NCI-H524 (cell line): ENCODE measurements at places on chromosomes 12 and 14.
A peak's percentile ranks its signal among the peaks of the same experiment; 100 is the strongest.

DNA sequence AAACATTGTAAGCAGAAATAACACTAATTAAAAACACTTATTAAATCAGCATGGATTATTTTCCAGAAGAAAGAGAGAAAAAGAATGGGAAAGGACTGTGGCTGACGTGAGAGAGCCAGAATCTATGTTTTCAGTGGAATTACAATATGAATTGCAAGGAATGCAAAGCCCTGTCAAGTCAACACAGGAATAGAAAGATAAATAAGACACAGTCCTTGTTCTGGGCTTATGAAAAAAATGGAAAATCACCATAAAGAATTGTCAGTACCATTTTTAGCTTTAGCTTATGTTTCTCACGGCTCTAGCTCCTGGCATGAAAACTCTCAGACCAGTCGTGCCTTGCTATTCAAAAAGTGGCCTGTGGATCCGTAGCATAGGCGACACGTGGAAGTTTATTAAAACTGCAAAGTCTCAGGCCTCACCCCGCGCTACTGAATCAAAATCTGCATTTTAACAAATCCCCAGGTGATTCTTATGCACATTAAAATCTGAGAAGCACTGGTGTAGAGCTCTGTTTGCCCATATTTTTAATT lies 549.1 kb downstream of the RPS29 start:
- no peak for DNase-seq

- DNase-seq: peak; percentile 64
These were observed 518.7 kb downstream of the TMEM121 start for GRCh38 chr14:106044949-106045596.

GRCh38 chr12:69929125-69929524 lies 104.1 kb downstream of the MYRFL start:
- DNase-seq: no peak

DNA sequence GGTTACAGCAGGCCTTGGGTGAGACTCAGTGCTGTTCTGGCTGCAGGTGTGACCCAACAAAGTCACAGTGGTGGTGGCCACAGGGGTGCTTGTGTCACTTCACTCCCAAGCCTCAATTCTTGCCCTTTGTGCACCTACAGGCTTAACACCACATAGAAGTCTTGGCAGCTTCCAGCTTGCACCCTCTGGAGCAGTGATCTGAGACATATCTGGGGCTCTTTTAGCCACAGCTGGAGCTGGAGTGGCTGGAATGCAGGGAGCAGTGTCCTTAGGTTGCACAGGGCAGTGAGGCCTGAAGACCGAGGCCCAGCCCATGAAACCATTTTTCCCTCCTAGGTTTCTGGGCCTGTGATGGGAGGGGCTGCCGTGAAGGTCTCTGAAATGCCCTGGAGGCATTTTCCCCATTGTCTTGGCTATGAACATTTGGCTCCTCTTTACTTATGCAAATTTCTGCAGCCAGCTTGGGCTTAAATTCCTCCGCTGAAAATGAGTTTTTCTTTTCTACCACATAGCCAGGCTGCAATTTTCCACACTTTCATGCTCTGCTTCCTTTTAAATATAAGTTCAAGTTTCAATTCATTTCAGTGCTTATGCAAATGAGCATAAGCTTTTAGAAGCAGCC lies 37.7 kb downstream of the ADAM21 start:
- DNase-seq: no peak

DNA sequence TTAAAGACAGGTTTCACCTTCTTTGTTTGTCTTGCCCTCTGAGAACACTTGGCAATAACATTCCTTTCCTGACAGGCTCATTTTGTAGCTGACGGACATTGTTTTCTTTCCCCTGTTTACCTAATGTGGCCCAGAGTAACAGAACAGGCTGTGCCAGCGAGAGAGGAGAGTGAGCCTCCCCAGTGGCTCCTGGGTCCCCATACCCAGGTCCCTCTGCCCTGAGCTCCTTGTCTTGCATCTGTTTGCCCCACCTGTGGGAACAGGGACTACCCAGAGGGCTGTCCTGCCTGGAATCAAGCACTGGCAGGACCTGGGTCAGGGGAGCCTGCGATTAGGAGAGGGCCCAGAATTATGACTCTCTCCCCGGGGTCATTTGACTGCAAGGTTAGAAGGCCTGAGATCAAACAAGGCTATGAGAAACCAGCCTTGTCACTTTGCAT lies 222.9 kb downstream of the ZFP36L1 start:
- DNase-seq: no peak

- no peak for DNase-seq
These were observed 26.3 kb downstream of the PAPLN start for GRCh38 chr14:73263606-73264005.

DNA sequence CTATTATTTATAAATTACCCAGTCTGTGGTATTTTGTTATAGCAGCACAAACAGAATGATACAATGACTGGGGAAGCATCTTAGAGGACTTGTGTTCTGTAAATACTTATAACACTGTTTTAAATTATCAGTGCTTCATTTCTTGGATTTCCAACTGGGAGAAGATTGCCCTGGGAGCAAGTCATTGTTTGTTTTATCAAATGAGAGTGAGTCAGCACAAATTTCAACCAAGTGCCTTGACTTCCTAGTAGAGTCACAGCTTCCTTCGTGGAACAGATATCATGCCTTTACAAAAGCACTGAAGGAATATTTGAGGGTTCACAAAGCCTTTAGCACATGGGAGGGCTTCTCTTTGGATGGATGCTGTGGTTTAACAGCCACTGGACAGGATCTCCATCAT lies 234.1 kb downstream of the KTN1 start:
- no peak for DNase-seq

- no peak for DNase-seq
These were observed 63.6 kb downstream of the STXBP6 start for GRCh38 chr14:24986206-24986893.

DNA sequence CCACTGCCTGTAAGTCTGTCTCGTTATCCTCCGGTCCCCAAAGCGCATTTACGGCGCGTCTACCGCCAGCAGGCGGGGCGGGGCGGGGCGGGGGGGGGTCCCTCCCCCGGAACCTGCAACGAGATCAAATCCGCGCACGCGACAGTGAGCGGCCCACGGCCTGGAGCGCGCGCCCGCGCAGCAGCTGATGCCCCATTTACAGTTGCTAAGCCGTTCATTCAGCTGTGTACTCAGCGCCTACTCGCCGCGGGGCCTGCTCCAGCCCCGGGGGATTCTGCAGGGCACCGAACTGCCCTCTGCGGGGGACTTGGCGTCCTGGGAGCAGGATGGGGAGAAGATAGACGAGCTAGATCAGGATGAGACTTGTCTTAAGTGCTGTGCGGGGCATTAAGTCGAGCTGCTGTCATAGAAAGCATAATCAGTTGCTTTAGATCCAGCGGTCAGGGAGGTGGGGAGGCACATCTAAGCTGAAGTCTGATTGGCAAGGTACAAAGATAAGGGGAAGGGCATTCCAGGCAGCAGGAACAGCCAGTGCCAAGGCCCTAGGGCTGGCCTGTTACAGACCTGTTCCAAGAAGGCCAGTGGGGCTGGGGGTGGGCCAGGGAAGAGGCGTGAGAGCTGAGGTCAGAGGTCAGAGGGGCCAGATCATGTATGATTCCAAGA lies 1.4 kb upstream of the CCDC85C start:
- DNase-seq: peak; percentile 98

DNA sequence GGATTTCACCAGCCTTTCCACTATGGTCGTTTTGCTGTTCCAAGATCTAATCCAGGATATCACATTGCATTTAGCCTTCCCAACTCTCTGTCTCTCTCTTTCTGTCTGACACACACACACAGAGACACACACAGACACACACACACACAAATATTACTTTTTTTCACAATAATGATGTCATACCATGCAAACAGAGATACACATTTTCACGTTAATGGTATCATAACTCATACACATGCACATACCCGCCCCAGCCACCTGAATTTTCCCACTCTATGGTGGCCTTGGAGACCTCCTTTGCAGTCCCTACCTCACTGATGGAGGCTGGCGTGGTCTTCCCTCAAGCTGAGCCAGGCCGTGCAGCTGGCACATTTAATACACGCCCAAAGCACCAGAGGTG lies 7.2 kb upstream of the MYL2 start:
- no peak for DNase-seq

DNA sequence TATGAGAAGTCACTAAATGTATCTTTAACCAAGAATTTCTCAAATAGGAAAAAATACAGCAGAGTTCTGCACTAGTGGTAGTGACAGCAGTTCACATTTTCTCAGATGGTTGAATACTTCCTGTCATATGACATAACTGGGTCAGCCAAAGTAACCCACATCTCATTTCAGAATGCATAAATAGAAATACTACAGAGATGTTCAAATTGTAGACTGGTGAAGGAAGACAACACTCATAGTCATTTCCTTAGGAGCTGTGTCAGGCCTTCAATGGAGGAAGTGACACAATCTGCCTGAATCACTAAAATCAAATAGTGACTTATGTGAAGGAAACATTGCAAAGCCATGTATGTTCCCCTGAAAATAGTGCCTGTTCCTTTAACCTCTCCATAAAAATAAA lies 32.4 kb downstream of the FERMT2 start:
- DNase-seq: no peak

DNA sequence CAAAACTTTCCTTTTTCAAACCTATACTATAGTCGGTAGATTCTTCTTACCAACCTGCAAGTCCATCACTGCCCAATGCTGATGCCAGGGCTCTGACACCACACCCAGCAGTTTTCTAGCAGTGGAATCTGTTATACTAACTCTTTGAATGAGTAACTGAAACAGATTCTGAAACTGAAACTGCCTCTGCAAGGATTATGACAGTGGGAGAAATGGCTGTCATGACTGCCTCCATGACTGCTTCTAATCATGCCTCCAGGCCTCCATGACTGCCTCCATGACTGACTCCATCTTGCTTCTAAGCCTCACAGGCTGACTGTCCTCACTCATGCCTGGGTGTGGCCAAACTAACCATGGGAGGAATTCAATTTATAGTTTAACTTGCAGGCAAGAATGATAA lies 29.4 kb upstream of the OXA1L start:
- no peak for DNase-seq

DNA sequence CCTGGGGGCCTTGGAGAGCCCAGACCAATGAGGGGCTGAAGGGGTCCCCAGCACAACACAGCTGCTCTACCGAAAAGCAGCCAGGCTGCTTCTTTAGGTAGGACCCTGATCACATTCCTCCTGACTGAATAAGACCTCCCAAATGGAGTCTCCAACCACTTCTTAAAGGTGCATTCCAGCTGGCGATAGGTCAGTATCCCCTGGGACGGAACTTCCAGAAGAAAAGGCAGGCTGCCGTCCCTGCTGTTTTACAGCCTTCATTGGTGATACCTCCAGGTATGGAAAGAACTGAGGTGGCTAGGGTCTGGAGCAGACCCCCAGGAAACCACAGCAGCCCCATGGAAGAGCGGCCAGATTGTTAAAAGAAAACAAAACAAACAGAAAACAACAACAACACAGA lies 340.6 kb downstream of the BTG1 start:
- no peak for DNase-seq

DNA sequence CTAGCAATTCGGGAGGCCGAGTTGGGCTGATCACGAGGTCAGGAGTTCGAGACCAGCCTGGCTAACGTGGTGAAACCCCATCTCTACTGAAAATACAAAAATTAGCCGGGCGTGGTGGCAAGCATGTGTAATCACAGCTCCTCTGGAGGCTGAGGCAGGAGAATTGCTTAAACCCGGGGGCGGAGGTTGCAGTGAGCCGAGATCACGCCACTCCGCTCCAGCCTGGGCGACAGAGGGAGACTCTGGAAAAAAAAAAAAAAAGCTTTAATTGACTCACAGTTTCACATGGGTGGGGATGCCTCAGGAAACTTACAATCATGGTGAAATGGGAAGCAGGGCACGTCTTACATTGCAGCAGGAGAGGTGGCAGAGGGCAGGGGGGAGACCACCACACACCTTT lies 30.6 kb upstream of the SLC2A3 start:
- DNase-seq: no peak

DNA sequence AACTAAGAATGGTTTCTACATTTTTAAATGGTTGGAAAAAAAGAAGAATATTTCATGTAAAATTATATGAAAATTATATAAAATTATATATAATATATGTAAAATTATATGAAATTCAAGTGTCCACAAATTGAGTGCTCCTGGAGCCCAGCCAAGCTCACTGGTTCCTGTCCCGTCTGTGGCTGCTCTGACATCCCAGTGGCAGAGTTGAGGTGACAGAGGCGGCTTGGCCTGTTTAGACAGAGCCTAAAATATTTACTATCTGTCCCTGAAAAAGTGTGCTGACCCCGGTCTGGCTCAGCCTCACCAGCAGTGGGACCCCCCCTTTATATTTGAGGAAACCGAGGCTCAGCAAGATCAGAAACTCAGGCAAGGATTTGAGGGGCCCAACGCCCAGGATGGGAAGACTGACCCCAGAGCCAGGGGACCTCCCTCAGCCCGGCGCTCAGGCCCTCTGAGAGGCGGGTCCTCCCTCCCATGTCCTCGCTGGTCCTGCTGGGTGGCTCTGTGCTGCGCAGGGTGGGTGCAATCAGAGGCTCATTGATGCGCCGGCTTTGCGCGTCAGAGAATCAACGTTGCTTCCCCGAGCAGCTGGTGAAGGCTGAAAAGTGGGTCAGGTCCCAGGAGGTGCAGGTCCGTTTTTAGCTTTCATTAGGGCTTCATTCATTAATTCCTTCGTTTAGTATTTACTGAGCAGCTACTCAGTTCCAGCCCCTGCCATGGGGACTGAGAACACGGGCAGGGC lies 21.5 kb upstream of the BEGAIN start:
- no peak for DNase-seq
